ENCODE measurements at places on chromosomes 3 and 15. TPM values are rescaled to one million over a fixed set of nuclear protein-coding genes. Genes with fewer than 3 reads are reported as not detected.

Gene TMEM115
- polyA plus RNA-seq = 17.8 TPM

Gene TMEM266
- polyA plus RNA-seq = 0.42 TPM

Gene PARP6
- 18.3 TPM for polyA plus RNA-seq

Gene ADAMTSL3
- polyA plus RNA-seq = 0.92 TPM

Gene SAMMSON
- not detected for polyA plus RNA-seq

Gene FBXO40
- polyA plus RNA-seq = 0.05 TPM

Gene TTC23
- 6.3 TPM for polyA plus RNA-seq

Gene COL6A6
- polyA plus RNA-seq = 0.10 TPM

Gene MRPL3
- polyA plus RNA-seq = 159 TPM

Gene ZIC1
- polyA plus RNA-seq = 1.4 TPM

Gene MUC20
- polyA plus RNA-seq = 0.29 TPM

Gene LRRC57
- polyA plus RNA-seq = 5.4 TPM

Gene PPP1R14D
- not detected for polyA plus RNA-seq

Gene CCR3
- not detected for polyA plus RNA-seq

Gene ACTC1
- 38.3 TPM for polyA plus RNA-seq

Gene DUOX2
- polyA plus RNA-seq = not detected

Gene SPTSSB
- polyA plus RNA-seq = 23.5 TPM

Gene RGMA
- 36.5 TPM for polyA plus RNA-seq

Gene TAMM41
- 19.2 TPM for polyA plus RNA-seq

Gene C3orf20
- not detected for polyA plus RNA-seq

Gene CLDN16
- polyA plus RNA-seq = not detected

Gene HDC
- not detected for polyA plus RNA-seq

Gene CAND2
- 4.5 TPM for polyA plus RNA-seq

Gene SYNPR
- polyA plus RNA-seq = 0.55 TPM

Gene RBMS3
- 4.4 TPM for polyA plus RNA-seq

Gene TP63
- 0.30 TPM for polyA plus RNA-seq

Gene PLA2G4F
- polyA plus RNA-seq = not detected

Gene GOLGA8O
- polyA plus RNA-seq = not detected

Gene CD200R1
- polyA plus RNA-seq = 0.18 TPM

Gene TYRO3
- polyA plus RNA-seq = 32.1 TPM

All from GM23338 (cell line).